Aorta (tissue), 5 donors: ENCODE measurements at places on chromosomes 13 and 19. TPM values are rescaled to one million over a fixed set of nuclear protein-coding genes. Genes with fewer than 3 reads are reported as not detected.

GRCh38 chr19:3045885-3046697 lies 16.2 kb downstream of the TLE5 start:
- no peak for DNase-seq

Gene NUDT15
- 6.6 TPM for total RNA-seq

- no peak for DNase-seq
Observed at GRCh38 chr13:113442354-113442984, 10.8 kb downstream of the ADPRHL1 start.

Gene PLIN5
- total RNA-seq: 3.8 TPM
